Osteoblast (primary cell): ENCODE measurements at places on chromosomes 3 and 15. TPM values are rescaled to one million over a fixed set of nuclear protein-coding genes. Genes with fewer than 3 reads are reported as not detected.

- H3K4me1 ChIP-seq: peaks cover 13% of the 10 kb centered on the region
- H3K4me3 ChIP-seq: no peak overlapping the region
- no peak for DNase-seq
Measured at GRCh38 chr15:62122249-62122648, 42.8 kb downstream of the C2CD4B start.

DNA sequence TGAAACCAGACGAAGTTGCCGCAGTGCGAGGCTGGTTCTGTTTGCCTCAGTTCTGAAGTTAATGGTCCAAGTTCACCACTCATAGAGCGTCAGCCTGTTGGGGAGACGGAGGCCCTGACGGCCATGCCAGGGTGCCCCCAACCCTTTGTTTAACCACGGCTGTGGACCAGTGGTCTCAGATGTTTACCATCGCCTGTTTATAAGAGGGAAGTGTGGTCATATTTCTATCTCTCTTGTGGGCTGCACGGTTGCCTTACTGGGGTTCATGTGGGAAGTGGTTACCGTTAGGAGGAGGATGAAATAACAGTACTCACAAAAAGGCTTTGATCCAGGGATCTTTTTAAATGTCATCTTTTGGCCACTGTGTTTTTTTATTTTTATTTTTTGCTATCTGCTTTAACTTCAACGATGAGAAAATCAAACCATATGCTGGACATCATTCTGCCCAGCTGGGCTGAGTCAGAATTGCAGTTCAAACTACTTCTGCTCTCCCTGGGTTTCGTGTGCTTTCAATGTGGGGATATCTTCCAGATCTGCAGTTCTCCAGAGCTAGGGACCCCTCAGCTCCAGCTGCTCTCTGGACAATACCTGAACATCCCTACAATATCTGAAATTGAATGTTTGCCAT lies 17.8 kb downstream of the SMAD3 start:
- H3K4me1 ChIP-seq: peaks cover 97% of the 10 kb centered on the region
- H3K27me3 ChIP-seq: no peaks in the 10 kb centered on the region
- DNase-seq: no peak
- peaks cover 60% of the 10 kb centered on the region for H3K36me3 ChIP-seq

DNA sequence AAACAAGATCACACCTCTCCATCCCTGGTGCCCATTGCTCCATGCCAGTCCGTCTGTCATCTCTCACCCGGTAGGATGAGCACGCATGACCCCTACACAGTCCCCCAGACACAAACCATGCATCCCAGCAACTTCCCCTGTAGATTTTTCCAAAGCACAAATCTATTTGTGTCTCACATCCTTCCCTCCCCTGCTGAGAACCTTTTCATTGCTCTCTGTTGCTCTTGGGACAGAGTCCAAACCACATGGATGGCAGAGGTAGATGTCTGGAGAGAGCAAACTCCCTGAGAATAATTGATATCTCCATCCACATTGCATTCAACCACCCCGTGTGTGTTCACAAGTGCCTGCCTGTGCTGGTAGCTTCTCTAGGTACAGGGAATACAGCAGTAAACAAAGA lies 29.9 kb upstream of the LRTM1 start:
- no peak overlapping the region for H3K4me3 ChIP-seq
- no peaks in the 10 kb centered on the region for H3K36me3 ChIP-seq
- H3K27me3 ChIP-seq: no peaks in the 10 kb centered on the region
- peaks cover 14% of the 10 kb centered on the region for H3K4me1 ChIP-seq
- no peak for DNase-seq
- H3K27ac ChIP-seq: no peak overlapping the region

DNA sequence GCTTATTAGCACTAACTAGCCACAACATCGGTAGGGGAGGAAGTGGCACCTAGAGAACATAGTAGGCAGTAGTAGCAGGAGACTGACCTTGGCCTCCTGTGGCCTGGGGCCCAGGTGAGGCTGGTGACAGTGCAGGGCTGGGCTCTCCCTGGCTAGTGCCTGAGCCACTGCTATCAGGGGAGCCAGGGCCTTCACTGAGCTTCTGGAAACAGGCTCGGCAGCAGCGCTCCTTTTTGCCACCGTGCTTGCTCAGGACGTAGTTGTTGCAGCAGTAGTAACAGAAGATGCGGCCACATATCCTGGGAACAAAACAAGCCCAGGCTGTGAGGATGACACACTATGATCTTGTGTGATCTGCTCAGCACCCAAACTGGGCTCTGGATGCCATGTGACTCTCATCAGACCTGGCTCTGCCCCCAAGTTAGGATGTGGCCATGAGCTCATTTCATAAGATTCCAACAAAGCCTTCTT lies 15.1 kb downstream of the CXCR6 start:
- no peak overlapping the region for H3K4me3 ChIP-seq
- H3K27me3 ChIP-seq: no peaks in the 10 kb centered on the region
- peaks cover 6% of the 10 kb centered on the region for H3K4me1 ChIP-seq
- peaks cover 64% of the 10 kb centered on the region for H3K36me3 ChIP-seq
- H3K27ac ChIP-seq: no peak overlapping the region
- peak; percentile 69 for DNase-seq

DNA sequence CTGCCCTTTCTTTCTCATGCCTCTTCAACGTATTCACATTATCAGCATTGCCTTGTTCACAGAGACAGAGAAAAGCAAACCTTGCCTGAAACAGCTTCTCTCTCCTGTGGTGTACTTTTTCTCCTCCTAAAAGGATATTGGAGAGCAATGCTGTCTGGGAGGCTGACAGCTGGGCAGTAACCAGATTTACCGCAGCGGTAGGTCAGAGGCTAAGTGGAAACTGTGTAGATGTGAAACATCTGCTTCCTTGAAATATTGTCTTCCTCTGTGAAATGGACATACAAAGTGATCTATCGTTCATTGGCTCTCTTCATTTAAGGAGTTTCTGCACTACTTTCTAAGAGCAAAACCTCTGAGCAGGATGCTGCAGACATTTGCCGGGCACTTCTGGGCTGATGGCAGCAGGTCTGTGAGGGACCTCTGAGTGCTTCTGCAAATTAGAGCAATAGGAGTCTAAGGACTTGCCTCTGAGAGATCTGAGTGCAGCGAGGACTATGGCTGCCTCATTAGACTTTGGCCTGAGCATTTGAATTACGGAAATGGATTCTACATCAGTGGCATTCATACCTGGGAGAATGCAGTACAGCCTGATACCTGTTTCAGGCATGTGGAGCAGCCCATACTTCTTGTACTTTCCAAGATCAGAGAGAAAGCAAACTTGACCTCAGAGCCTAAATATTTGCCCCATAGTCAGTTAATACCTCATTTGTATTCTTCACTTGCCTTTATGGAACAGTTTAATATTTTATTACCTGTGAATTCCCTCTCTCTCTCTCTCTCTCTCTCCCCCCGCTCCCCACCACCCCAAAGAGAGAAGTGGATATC lies 260.5 kb upstream of the TPRG1 start:
- H3K4me1 ChIP-seq: peaks cover 9% of the 10 kb centered on the region
- H3K27ac ChIP-seq: no peak overlapping the region
- H3K27me3 ChIP-seq: no peaks in the 10 kb centered on the region
- H3K4me3 ChIP-seq: no peak overlapping the region
- no peaks in the 10 kb centered on the region for H3K36me3 ChIP-seq

DNA sequence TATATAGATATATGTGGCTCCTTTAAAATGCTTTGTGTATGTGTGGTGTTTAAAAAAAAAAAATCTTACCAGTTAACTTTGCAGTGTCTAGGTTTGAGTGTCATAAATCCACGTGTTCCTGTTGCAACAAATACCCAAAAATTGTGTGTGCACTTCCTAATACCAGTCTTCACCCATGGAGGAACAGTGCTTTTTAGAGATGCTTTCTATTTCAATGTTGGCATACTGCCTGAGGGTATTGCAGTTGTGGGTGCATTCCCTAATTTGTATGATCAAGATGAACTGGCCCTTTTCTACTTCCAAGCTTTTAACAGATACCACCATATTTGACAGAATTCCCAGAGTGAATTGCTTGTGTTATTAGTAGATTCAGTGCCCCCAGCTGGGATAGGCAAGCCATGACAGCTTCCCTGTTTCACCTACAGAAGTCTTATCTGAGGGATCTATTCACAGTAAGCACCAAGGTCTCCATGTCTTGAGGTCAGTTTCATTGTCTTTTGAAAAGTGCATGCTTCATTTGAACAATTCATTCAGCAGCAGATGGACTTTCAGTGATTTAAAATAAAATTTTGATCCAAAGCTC lies 68.9 kb upstream of the GOLGA6B start:
- H3K36me3 ChIP-seq: peaks cover 45% of the 10 kb centered on the region
- no peak overlapping the region for H3K4me3 ChIP-seq
- no peaks in the 10 kb centered on the region for H3K27me3 ChIP-seq
- H3K4me1 ChIP-seq: peaks cover 13% of the 10 kb centered on the region
- no peak for DNase-seq

DNA sequence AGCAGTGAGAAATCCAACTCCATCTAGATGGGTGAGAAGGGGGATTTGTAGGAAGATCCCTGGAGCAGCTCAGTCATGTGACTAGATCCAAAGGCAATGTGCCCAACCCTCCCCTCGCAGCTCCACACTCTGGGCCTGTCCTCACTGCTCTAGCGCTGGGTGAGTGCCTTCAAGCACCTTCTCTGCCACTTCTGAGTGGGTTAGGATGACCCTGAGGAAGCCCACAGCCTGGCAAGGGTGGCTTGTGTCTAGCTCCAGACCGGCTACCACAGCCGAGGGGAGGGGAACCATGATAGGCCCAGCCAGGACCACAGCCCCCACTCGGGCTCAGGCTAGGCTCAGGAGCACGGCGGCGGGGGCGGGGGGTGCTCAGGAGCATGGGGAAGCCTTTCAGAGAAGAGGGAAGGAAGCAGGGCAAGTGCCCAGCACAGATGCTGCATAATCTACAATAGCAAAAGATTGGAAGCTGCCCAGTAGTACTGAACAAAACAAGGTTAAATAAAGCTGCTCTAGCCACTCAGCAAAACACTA lies 1.7 kb downstream of the SPATA12 start:
- H3K36me3 ChIP-seq: no peaks in the 10 kb centered on the region
- peaks cover 10% of the 10 kb centered on the region for H3K4me1 ChIP-seq
- no peak overlapping the region for H3K27ac ChIP-seq
- DNase-seq: no peak
- H3K4me3 ChIP-seq: no peak overlapping the region

GRCh38 chr3:73324203-73325155 lies 263.0 kb downstream of the EBLN2 start:
- H3K27ac ChIP-seq: no peak overlapping the region
- no peak for DNase-seq

- DNase-seq: peak; percentile 92
- no peaks in the 10 kb centered on the region for H3K27me3 ChIP-seq
- peak overlapping the region; percentile 85 for H3K4me3 ChIP-seq
- peaks cover 7% of the 10 kb centered on the region for H3K36me3 ChIP-seq
- peaks cover 35% of the 10 kb centered on the region for H3K4me1 ChIP-seq
Measured at GRCh38 chr15:25862472-25863110, 536 bp downstream of the ATP10A start.

DNA sequence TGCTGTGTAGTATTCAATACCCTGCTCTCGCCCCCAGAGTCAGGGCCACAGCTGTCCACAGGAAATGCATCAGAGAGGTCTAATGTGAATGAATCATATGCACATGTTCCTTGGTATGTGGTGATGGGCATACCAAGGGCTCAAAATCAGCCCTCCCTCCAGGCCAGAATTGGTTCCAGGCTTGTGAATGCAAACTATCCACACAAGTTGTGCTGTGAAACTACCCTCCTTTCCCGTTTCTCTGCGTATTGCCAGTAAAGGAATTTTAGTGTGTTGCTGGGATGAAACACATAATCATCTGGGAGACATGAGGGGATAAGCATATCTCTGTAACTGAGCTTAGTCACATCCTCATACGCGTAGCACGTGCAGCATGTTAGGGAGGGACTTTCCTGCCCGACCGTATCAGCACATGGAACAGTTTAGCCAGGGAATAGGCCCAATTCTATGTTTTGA lies 9.2 kb upstream of the MME start:
- H3K27ac ChIP-seq: peak overlapping the region; percentile 96
- no peak overlapping the region for H3K4me3 ChIP-seq
- H3K4me1 ChIP-seq: peaks cover 21% of the 10 kb centered on the region
- H3K36me3 ChIP-seq: no peaks in the 10 kb centered on the region
- DNase-seq: peak; percentile 89
- no peaks in the 10 kb centered on the region for H3K27me3 ChIP-seq

DNA sequence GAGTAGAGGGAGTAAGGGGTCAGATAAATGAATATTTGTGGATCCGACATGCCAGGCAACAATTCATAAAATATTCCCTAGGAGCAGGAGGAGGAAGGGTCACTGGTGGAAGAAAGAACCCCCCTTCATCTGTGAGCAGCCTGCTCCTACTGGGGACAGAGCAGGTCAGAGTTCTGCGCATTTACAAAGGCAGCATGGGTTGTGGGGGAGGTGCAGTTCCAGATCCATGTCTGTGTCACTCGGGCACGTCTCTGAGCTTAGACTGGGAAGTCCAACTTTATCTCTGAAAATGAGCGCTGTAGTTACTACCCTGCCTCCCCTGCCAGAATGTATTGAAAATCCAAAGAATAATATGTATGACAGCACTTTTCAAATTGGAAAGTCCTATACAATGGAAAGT lies 115.2 kb downstream of the GABRG3 start:
- H3K4me1 ChIP-seq: no peaks in the 10 kb centered on the region
- DNase-seq: no peak
- no peaks in the 10 kb centered on the region for H3K27me3 ChIP-seq
- H3K27ac ChIP-seq: no peak overlapping the region
- no peaks in the 10 kb centered on the region for H3K36me3 ChIP-seq

GRCh38 chr3:52234516-52235447 lies 4.2 kb downstream of the TWF2 start:
- H3K27me3 ChIP-seq: no peaks in the 10 kb centered on the region
- H3K27ac ChIP-seq: no peak overlapping the region
- H3K4me1 ChIP-seq: peaks cover 30% of the 10 kb centered on the region
- no peak overlapping the region for H3K4me3 ChIP-seq
- H3K36me3 ChIP-seq: peaks cover 24% of the 10 kb centered on the region

DNA sequence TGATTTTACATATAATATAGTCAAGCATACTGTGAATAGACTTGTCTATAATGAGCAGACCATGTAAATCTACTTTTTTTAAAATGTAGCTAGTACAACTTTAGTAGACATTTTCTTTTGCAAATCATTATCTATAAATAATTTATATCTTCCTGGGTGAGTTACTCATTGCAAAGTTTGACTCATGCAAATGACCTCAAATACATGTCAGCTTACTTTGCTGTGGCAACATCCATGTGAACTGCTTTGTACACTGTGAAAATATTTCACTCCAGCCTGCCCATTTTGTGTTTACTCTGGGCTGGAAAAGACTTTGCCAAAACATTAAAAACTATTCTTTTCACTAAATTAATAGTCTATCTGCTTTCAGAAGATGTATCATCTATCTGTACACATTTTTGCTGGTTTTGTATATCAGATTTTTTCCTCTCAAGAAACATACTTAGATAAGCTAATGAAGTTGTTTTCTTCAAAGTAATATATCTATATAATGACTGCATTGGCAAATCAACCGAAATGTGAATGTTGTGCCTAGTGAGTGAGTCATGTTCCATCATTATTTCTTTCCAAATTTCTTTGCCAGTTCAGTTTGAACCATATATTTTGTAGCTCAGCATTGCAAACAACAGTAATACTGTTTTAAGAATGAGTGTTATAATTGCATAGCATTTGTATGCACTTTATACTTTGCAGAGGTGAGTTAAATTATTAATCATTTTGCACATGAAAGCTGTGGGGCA lies 26.5 kb downstream of the IGSF10 start:
- no peaks in the 10 kb centered on the region for H3K27me3 ChIP-seq
- no peak overlapping the region for H3K4me3 ChIP-seq
- H3K4me1 ChIP-seq: peaks cover 34% of the 10 kb centered on the region
- H3K27ac ChIP-seq: peak overlapping the region; percentile 90
- no peaks in the 10 kb centered on the region for H3K36me3 ChIP-seq
- peak; percentile 92 for DNase-seq

Gene FGF7
- 377 and 445 TPM in 2 replicates for total RNA-seq

Gene SNX22
- total RNA-seq: under 0.01 and 0.29 TPM in 2 replicates

Gene WDR93
- under 0.01 and 0.36 TPM in 2 replicates for total RNA-seq

Gene FAM227B
- 4.3 and 6.2 TPM in 2 replicates for total RNA-seq

Gene SHF
- total RNA-seq: 3.3 and 4.1 TPM in 2 replicates

Gene SEMA5B
- total RNA-seq: not detected in 2 replicates

Gene SAMMSON
- not detected in 2 replicates for total RNA-seq
